Activated CD4-positive, alpha-beta T cell treated with anti-CD3 and anti-CD28 coated beads, Interleukin-2, amount 50 U/mL, for 4 hours (primary cell): ENCODE measurements at places on chromosomes 1 and 21.

GRCh38 chr1:217946511-217946910 lies 315.4 kb downstream of the SPATA17 start:
- DNase-seq, result no peak

DNA sequence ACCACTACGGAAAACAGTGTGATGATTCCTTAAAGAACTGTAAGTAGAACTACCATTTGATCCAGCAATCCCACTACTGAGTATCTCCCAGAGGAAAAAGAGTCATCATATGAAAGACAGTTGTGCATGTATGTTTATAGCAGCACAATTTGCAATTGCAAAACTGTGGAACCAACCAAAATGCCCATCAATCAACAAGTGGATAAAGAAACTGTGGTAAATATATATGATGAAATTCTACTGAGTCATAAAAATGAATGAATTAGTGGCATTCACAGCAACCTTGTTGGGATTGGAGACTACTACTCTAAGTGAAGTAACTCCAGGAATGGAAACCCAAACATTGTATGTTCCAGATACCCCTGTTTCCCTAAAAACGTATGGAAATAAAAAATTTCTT lies 337.0 kb upstream of the PTBP2 start:
- no peak for DNase-seq

GRCh38 chr1:20312310-20312709 lies 21.6 kb downstream of the VWA5B1 start:
- DNase-seq, result no peak

GRCh38 chr1:52263153-52263910 lies 102.7 kb downstream of the CC2D1B start:
- no peak for DNase-seq

DNA sequence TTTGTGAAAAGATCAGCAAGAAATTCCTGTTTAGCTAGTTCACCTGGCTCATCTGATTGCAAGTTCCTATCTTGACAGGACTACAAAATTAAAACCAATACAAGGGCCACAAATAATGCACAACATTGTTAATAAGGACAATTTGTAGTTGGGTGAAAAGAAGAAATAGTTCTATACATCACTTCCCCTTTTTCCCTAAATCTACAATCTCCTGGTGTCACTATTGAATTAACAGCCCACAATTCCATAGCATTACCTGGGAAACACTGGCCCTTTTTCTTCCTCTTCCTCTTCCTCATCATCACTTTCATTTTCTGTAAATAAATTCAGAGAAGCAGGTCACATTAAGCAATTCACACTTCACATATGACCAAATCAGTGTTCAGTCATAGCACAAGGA lies 366.9 kb downstream of the FAM72C start:
- DNase-seq, result no peak

- no peak for DNase-seq
Observed at GRCh38 chr1:176536588-176536987, 73.6 kb downstream of the PAPPA2 start.

GRCh38 chr1:231814521-231814920 lies 187.9 kb downstream of the DISC1 start:
- no peak for DNase-seq

GRCh38 chr1:197606168-197606845 lies 169.0 kb downstream of the DENND1B start:
- DNase-seq, result no peak
